NCI-H1048 (cell line): ENCODE measurements at places on chromosomes 16 and 17.

GRCh38 chr16:21598701-21599121 is 666 bp upstream of the METTL9 start:
- no peak for DNase-seq

GRCh38 chr16:82628711-82629110 is 1.9 kb downstream of the CDH13 start:
- DNase-seq = no peak

- DNase-seq = no peak
These were observed 107.4 kb downstream of the PARN start for GRCh38 chr16:14522671-14523070.

GRCh38 chr16:24552705-24553246 is 13.4 kb downstream of the RBBP6 start:
- DNase-seq = no peak

DNA sequence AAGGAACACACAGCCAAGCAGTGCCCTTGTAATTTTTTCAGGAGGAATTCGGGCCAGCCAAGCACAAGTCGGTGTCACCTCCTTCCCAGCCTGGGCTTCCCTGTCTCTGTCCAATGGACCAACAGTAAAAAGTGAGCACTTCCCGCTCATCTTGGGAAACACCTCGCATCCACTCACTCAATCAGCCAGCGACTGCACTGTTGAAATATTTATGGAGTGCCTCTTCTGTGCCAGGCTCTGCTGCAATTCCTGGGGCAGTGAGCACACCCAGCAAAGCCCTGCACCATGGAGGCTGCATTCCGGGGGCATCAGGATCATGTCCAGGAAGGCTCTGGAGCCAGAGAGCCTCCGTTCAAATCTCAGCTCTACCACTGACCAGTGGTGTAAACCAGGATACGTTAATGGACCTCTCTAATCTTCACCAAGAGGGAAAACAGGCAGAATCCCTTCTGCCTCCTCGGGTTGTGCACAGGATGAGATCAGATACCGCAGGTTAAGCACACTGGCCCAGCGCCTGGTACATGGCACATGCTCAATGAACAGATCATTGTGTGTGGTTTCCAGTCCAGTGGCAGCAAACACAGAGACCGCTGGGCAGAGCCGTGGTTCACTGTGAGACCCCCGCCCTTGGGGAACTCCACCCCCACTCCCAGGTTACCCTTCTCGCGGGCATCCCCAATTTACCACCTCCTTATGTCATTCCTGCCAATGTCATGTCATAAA is 194.3 kb downstream of the ZNF423 start:
- DNase-seq = no peak

DNA sequence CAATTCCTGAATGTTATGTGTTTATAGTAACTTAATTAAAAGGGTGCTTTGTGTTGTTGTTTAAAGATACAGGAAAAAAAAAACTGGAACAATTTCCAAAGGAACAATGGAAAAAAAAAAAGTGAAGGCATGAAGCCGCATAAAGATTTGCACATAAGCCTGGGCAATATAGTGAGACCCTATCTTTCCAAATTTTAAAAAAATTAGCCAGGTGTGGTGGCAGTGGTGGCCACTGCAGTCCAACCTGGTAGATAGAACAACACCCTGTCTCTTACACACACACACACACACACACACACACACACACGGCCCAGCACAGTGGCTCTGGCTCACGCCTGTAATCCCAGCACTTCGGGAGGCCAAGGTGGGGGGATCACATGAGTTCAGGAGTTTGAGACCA is 21.9 kb downstream of the GJC1 start:
- DNase-seq = no peak
